ENCODE measurements at places on chromosomes 2 and 18.

GRCh38 chr18:50973367-50974126 lies 5.7 kb downstream of the ELAC1 start:
- no peak for DNase-seq

DNA sequence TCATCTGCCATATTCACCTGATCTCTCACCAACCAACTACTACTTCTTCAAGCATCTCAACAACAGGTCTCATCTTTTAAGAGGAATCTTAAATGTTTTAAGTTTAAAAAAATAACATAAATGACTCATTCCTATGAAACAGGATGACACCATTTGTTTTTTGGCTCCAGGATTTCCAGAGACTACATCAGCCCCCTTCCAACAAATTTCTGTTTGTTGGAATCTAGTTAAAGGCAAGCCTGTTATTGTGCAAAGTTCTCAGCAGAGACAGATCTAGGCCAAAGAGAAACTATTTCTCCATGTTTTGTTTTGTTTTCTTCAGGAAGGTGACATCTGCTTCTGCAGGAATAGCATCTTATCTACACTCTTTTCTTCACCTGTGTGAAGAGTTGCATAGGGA lies 204.8 kb upstream of the SH3BP4 start:
- DNase-seq, result no peak

DNA sequence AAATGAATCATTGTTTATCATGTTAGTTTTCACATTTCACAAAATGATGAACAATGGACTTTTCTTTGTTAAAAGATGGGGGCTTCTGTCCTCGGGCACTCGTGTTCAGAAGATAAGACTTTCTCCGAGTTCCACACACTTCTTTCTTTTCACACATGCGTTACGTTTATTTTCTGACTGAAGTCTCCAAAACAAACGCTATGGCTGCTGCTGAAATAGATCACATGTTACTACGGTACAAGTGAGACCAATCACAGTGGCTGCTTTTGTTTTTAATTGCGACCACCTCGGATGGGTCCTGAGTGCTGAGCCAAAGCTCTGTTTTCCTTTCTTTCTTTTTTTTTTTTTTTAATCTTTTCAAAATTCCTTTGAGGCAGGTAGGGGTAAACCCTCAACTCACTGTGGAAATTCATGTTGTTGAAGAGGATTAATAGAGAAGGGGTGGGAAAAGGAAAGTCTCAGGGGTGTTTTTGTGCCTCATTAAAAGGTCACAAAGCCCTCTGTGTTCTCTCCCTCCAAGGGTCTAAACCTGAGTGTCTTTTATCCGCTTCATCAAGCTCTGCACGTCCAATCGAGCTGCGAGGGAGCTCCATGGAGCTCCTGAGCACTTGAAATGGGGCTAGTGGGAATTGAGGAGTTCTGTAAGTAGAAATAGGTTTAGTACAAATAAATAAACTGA lies 48.2 kb downstream of the ARL4C start:
- DNase-seq, result no peak

DNA sequence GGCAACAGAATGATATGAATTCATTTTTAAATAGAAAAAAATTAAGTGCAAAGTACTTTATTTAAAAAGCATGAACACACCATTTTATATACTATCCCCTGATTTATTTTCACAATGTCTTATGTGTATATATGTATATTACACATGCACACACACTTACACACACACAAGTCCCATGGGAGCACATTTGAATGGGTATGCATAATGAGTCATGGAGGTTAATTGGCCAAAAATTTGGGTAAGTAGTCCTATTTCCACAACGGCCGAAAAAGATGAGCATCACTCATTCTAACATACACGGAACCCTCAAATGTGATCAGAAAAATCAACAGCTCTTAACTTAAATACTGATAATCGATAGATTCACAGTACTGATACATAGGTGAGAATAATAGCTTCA lies 97.4 kb upstream of the NABP1 start:
- no peak for DNase-seq

GRCh38 chr18:23689616-23690504 lies 607 bp downstream of the LAMA3 start:
- DNase-seq, result no peak

DNA sequence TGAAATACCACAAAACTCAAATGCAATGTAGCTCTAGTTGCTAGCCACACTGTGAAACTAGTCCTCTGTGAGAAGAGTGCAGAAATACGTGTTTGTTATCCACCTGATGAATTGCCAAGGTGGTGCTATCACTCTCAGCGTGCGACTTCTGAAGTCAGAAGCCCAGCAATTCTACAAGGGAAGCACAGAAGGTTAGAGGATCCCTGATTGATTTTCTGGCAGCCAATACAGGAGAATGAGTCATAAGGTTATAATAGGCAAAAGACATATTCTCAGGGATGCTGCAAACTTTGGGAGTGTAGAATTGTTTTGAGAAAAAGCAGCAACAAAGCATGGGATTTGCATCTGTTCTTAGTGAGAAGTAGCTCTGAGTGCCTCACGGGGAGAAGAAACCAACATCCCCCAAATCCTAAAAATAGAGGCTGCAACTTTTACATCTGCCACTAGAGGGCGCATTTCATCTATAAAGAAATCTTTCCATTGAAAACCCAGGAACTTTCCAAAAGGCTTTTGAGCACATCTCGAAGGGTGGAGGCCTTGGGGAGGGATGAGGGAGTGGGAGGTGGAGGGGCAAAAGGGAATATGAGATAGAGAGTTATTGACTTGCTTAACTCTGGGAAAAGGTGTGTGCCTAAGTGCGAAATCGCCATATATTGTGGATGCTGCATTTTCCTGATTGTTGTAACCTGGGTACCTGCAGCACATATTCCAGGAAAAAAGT lies 78.0 kb downstream of the TMEM182 start:
- no peak for DNase-seq

DNA sequence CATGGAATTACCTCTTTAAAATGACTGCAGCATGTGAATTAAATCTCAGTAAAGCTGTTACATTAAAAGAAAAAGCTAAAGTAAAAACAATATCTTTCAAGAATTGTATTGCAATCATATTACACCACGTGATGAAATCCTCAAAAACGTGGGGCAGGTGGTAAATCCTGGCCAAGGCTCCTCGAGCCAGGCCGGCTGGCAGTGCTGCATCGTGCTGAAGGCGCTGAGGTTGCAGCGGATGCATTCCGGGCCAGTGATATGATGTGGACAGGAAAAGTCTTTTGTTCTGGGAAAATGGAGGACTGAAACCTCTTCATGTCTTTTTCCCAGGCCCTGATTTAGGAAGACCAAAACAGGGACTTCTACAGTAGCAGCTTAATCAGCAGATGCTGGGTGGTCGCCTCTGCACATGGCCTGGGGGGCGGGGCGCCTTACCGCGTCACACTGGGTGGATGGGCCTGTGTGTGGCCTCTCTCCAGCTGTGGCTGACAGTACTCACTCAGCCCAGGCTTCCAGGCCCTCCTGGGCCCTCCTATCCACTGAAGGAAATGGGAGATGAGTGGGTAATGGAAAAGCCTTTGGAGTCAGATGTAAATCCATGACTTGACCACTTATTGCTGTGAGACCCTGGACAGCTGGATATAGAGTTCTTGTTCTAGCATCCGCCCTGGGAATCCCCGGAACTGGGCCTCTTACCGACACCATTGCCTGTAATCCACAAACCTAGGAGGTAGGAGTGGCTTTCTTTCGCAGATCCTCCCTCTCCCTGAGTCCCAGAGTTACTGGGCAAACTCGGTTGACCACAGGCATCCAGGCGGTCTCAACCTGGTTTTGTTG lies 45.1 kb downstream of the PROC start:
- no peak for DNase-seq

- no peak for DNase-seq
Measured at GRCh38 chr2:69122271-69122670, 109.3 kb downstream of the ANTXR1 start.

GRCh38 chr2:22002066-22002465 lies 878.3 kb downstream of the TDRD15 start:
- no peak for DNase-seq

GRCh38 chr2:100919316-100919715 lies 82.8 kb upstream of the RPL31 start:
- no peak for DNase-seq

Data from activated CD4-positive, alpha-beta T cell treated with anti-CD3 and anti-CD28 coated beads, Interleukin-2, amount 50 U/mL, for 4 hours (primary cell).